ENCODE measurements at places on chromosomes 5 and 9.

DNA sequence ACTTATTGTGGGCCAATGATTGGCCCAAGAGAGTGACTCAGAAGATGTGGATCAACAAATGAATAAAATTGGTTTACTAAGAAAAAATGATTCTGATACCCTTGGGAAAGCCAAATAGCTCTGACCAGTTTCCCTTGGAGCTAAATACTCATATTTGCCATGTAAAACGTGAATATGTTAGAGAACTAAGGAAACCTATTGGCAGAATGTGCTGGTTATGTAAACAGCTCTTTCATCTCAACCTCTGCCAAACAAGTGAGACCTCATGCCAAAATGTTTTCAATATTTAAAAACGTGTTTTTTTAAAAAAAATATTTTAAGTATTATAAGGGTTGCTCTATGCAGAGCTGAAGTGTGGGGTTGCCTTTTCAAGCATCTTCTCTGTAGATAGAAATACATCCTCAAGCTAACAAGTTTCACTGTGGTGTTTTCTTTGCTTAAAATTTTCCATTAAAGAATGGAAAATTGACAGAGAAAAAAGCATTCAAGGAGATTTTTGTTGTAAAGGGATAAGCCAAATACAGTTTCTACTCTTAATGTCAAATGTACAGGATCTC lies 186.9 kb upstream of the TUT7 start:
- no peak for DNase-seq

DNA sequence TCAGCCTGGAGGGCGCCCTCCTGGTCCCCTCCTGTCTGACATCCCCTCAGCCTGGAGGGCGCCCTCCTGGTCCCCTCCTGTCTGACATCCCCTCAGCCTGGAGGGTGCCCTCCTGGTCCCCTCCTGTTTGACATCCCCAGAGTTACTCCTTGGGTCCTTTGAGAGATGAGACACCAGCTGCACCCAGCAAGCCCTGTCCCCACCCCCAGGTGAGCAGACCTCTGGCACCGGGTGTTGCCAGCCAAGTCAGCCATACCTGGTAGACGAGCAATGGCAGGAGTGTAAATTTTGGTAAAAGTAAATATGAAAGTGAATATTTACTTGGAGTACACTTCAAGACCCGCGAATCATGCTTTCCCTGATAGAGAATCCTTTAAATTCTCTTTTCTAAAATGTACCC lies 25.4 kb downstream of the EXOC3 start:
- no peak for DNase-seq

- DNase-seq = no peak
Observed at GRCh38 chr9:108663422-108663821, 192.4 kb downstream of the ACTL7B start.

- DNase-seq = no peak
Observed at GRCh38 chr5:139700711-139701055, 52.5 kb downstream of the CXXC5 start.

DNA sequence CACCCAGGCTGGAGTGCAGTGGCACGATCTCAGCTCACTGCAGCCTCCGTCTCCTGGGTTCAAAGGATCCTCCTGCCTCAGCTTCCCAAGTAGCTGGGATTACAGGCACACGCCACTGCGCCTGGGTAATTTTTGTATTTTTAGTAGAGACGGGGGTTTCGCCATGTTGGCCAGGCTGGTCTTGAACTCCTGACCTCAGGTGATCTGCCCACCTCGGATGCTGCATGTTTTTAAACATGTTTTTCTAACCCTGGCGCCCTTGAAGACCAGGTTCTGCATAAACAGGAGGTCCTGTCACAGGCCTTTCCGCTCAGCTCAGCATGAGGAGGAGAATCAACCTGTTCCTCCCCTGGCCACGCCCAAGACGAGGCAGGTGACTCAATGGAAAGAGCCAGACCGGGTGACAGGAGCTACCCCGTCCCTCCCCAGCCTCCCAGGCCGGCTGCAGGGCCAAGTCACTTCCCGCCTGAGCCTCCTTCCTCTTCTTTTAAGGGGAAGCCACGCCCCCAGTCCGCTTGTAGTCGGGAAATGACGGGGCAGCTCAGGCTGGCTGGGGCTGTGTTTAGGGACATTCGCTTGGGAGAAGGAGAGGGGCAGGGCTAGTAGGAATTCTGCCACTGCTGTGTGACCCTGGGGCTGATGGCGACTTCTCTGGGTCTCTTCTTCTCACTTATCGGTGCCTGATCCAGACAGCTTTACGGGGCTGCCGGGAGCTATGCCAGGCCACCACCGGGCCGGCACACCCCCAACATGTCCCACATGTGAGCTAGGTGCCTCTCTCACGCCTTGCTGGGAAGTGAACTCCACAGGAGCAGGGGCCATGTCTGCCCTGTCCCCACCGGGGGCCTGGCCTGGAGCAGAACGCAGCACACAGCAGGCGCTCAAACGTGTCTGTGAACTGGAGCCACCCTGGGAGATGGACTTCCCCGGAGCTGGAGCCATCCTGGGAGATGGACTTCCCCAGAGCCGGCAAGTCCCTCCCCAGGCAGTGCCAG lies 6.1 kb downstream of the NOTCH1 start:
- no peak for DNase-seq

DNA sequence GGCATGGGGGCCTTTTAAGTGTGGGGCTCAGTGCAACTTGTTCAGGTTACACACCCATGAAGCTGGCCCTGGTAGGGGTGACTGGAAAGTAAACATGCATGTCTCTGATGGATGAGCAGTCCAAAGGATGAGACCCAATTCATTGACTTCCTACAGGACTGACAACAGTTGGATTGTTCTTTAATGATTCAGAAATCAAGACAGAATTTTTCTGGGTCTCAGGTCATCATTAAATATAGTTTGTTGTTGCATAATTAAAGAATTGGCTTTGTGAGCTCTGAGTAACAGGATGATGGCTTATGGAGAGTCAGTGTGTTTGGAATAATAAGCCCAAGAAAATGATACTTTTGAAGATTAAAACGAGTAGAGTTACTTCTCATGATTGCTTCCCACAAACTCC lies 604.2 kb upstream of the CLINT1 start:
- DNase-seq = no peak

DNA sequence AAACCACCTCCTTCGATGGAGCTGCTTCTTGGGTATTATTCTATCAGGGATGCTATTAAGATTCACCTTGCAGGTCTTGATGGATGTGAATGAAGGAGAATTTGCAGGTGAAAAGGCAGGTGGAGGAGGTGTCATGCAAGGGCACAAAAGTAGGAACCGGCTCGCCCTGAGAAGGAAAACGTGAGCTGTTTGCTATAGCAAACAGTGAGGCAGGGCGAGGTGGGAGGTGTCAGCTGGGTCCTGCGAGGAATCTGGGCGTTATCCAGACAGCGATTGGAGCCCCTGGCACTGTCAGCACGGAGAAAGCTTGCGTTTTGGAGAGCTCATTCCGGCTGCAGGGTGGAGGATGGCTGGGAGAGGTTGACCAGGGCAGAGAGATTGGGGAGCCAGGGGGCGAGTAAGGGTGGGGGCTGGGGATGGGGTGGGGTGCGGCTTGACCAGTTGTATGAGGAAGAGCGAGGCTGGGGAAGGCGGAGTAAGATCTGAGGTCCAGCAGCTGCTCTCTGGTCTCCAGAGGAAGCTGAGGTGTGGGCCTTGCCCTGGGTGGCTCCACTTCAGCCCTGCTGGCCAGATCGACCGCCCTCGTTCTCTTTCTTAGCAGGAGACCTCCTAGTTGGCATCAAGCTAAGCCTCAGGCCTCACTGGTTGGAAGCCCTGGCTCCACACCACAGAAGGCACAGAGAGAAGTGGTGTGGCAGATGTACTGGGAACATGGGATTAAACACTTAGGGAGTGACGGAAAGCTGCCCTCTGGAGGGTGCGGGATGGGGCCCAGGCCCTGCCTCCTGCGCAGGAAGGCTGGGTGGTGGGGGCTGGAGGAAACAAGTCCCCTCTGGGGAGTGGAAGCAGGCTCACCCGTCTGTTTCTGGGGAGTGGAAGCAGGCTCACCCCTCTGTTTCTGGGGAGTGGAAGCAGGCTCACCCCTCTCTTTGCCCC lies 54.7 kb upstream of the NEURL1B start:
- no peak for DNase-seq

DNA sequence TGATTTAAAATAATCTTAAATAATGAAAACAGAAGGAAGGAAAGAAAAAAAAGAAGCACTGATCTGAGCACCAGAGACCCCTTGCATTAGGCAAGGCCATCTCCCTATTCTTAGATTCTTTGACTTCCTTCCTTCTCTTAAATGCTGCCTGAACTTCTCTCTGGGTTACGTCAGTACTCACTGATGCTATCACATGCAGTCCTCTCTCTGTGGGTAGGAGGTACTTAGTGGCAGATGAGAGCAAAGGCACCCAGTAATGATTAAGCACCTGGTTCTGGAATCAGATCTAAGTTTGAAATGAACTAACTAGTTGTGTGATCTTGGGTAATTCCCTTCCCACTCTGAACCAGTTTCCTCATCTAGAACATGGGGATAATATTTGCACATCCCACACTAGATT lies 110.3 kb upstream of the TBC1D2 start:
- DNase-seq = no peak

- no peak for DNase-seq
Observed at GRCh38 chr5:7794823-7795222, 56.1 kb downstream of the CFAP90 start.

GRCh38 chr5:68342693-68343092 lies 127.1 kb downstream of the PIK3R1 start:
- DNase-seq = no peak

GRCh38 chr5:107968406-107968843 lies 297.7 kb upstream of the EFNA5 start:
- peak; percentile 18 for DNase-seq

DNA sequence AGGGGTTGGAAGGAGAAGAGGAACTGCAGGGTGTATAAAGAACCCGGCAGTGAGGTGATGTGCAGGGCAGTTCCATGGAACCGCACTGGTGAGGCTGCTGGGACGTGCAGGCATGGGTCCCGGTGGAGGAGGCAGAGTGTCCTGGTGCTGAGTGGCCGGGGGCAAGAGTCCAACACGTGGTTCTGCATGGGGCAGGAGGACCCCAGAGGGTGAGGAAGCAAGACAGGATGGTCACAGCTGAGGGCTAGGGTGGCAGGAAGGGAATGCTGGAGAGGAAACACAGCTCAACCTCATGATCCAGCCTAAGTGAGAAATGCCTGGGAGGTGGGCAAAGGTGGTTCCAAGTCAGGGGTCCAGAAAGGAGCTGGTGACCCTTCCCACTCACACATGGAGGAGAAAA lies 87.2 kb downstream of the S1PR3 start:
- no peak for DNase-seq

DNA sequence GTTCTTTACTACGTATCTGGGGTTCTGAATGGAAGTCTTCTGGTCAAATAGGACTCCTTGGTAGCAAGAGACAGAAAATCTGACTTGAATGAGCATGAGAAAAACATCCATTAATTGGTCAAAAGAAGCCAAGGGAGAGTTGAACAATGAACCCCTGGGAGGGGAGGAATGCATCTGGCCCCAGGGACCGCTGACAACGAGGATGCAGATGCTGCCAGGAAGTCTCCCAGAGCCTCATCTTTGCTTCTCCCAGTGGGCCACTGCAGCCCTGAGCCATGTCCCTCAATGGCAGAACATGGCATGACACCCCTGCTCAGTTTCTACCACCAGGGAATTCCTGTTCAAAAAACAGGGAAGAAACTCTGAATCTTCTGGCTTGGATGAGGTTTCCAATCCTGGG lies 50.5 kb upstream of the ICE1 start:
- DNase-seq = no peak

DNA sequence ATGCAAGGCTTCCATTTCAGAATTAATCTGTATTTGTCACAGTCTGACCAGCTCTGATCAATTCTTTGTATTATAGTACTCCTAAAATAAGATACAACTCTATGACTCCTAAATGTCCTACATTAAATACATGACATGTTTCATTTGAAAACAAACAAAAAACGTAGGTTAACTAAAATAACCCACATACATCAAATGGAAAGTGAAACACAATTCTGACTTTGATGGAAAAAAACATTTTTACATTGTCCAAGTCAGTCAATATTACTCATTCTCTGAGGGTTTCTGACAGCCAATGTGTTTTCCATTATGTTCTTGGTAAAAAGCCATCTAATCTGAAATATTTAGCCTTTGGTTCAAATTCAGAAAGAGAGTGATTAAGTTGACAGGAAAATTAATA lies 8.7 kb downstream of the HMGCS1 start:
- DNase-seq = no peak

- no peak for DNase-seq
Observed at GRCh38 chr5:178116143-178116885, 3.0 kb downstream of the N4BP3 start.

DNA sequence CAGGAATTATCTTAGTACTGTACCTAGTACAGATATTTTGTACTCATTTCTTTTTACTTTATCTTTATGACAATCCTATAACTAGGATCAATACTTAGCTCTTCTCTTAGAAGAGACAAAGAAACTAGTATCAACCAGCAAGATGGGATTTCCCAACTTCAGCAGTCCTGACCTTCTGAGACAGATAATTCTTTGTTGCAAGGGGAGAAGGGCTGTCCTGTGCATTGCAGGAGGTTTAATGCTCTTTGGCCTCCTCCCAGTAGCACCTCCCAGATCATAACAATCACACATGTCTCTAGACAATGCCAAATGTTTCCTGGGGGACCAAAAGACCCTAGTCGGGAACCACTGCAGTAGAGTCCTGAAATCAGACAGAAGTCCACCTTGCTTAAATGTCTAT lies 424.3 kb upstream of the DMAC1 start:
- no peak for DNase-seq

DNA sequence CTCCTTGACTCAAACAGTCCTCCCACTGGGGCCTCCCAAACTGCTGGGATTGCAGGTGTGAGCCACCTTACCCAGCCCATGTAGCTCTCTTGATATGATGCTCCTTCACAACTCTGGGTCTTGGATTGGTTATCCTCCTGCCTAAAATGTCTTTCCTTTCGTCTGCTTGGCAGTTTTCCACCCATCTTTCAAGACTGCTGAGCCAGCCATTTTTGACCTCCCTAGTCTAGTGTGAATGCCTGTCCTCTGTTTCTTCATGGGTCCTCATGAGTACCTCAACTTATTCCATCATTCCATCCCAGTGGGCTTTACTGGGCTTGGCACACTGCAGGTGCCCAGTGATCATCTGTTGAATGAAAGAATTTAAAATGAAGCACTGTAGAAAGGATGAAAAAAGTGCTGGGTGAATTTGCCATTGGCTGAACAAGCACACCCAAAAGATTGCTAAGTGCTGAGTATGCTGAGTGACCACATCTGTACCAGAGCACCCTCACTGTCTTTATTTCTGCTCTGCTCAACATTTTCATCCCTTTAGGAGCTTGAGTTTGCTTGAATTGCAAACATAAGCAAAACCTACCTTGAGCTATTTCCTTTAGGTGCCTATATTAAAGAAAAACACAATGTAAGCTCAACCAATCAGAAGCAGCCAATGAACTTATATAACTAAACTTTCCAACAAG lies 84.8 kb upstream of the FAM169A start:
- peak; percentile 32 for DNase-seq

Measured in HFFc6 (cell line).